Activated CD4-positive, alpha-beta T cell treated with anti-CD3 and anti-CD28 coated beads for 36 hours (primary cell): ENCODE measurements at places on chromosomes 5 and 9. TPM values are rescaled to one million over a fixed set of nuclear protein-coding genes. Genes with fewer than 3 reads are reported as not detected.

GGTA1 gene
- total RNA-seq = not detected

GRXCR2 gene
- not detected for total RNA-seq

PPP3R2 gene
- total RNA-seq = not detected

PCDHB16 gene
- not detected for total RNA-seq

FOXD4L3 gene
- total RNA-seq = not detected

BTNL8 gene
- total RNA-seq = 0.11 TPM

ORM1 gene
- total RNA-seq = not detected

SMIM3 gene
- total RNA-seq = 16.8 TPM

CYSRT1 gene
- 0.23 TPM for total RNA-seq

FAM200C gene
- 0.91 TPM for total RNA-seq

FSD1L gene
- total RNA-seq = 3.0 TPM

MEIKIN gene
- total RNA-seq = not detected

AHRR gene
- 20.5 TPM for total RNA-seq

CTXN3 gene
- not detected for total RNA-seq

NAIP gene
- 1.5 TPM for total RNA-seq
